Stimulated activated CD4-positive, alpha-beta T cell treated with anti-CD3 and anti-CD28 coated beads, Interleukin-2, amount 100 ng/mL, for 4 hours (primary cell): ENCODE measurements at places on chromosomes 11 and 22.

- no peak for DNase-seq
These were observed 161.1 kb upstream of the ANO5 start for GRCh38 chr11:22031791-22032190.

DNA sequence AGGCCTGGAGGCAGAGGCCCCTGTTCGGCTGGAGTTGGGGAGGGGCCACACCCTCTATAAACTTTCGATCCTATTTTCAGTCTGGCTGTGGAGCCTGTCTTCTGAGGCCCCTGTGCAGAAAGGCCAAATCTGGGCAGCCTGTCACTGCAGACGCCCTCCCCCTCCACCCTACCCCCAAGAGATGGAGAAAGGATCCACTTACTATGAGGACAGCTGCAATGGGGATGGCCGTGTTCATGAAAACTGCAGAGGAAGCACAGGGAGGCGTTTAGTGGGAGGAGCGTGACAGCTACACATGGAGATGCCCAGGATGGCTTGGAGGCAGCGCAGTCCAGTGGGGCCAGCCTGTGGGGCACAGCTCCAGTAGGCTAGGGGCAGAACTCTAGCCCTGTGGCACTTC lies 43.5 kb upstream of the KCNJ11 start:
- no peak for DNase-seq

- DNase-seq = peak; percentile 60
These were observed 38.2 kb upstream of the WEE1 start for GRCh38 chr11:9535189-9535781.

- no peak for DNase-seq
These were observed 23.8 kb downstream of the SHISAL1 start for GRCh38 chr22:44288913-44289312.

GRCh38 chr11:24514219-24514594 lies 17.4 kb downstream of the LUZP2 start:
- DNase-seq = no peak

DNA sequence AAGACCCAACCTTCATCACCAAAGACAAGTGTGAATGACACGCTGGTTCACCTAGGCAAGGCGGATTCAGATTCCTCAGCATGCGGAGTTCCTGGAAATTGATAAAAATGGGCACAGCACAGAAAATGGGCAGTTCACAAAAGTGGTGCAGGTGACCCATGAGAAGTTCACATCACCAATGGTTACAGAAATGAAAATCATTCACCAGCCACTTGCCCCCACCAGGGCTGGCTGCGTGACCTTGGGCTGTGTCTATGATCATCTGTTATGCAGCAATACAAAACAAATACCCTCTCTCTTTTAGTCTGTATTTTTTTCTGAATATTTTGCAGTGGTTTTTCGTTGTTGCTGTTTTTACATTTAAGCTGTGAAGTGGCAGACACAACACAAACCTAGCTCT lies 415.9 kb downstream of the TBC1D22A start:
- DNase-seq = no peak

DNA sequence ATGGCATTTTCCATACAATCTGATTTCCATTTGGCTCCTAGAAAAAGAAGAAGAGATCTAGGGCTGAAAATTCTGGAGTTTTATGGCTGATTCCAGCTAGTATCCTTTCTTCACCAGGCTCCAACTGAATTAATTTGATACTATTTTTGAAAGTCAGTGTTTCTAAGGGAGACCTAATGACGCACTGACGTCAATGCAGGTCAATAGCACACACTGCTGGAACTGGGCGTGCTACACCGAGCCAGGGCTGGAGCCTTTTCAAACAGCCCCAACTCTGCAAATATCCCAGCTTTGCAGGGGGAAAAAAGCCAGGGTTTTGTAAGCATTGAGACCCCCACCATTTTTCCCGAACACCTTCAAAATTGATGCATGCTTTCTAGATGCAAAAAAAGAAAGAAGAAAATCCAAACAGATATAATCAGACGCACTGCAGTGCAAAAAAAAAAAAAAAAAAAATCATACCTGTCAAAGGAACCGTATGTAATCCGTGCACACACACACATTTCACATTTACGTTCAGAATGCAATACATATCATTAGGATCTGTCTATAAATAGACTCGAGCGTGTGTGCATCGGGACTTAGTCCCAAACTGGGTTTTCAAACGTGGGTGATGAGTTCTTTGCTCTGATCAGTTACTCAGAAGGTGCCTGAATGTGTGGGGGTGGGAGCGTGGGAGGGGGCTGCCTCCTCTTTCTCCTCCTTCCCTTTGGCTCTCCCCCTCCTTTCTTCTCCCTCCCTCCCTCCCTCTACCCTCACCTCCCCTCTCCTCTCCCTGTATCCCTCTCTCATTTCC lies 124.5 kb upstream of the HSD17B12 start:
- no peak for DNase-seq

DNA sequence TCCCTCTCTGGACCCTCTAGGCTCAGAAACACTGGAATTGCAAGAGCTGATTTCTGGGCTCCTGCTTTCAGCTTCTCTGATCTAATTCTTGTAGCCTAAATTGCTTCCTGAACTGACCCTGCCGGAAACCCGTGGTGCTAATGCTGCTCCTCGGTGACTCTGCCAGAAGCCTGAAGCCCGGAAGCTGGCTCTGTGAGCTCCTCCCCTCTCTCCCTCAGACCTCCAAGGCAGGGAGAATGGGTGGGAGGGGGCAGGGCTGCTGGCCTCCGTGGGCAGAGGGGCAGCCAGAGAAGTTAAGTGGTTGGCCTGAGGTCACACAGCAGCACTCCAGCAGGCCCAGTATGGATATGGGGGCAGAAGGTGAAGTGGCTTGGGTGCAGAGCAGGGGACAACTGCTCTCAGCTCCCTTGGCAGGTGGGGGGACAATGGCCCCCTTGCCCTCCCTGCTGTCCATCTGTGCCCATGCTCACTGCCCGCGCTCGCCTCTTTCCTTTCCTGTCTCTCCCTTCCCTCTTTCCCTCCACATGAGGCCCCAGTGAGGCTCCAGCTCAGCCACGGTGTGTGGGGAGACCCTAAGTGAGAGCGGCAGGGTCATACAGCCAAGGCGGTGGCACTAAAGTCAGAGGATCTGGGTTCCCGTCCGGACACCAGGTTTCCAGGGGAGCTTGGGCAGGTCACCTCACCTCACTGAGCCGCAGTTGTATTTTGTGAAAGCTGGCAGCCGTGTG lies 16.2 kb downstream of the CAPN5 start:
- no peak for DNase-seq

- no peak for DNase-seq
These were observed 44.6 kb downstream of the RBX1 start for GRCh38 chr22:40995821-40996220.

DNA sequence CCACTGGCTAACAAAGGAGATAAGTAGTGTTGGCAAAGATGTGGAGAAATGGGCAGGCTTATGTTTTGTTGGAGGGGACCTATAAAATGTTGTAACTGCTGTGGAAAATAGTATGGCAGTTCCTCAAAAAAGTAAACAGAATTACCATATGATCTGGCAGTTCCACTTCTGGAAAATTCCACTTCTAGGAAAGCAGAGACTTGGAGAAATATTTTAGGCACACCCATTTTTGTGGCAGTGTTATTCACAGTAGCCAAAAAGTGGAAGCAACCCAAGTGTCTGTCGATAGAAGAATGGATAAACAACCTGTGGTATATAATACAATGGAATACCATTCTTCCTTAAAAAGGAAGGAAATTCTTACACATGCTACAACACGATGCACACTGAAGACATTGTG lies 57.0 kb upstream of the ADORA2A start:
- DNase-seq = no peak

GRCh38 chr11:114258696-114259095 lies 37.5 kb upstream of the NNMT start:
- DNase-seq = no peak

- DNase-seq = no peak
These were observed 54.7 kb upstream of the CCDC89 start for GRCh38 chr11:85740481-85741400.

- DNase-seq = no peak
These were observed 9.1 kb downstream of the P2RY6 start for GRCh38 chr11:73281201-73281741.

- DNase-seq = no peak
These were observed 7.3 kb downstream of the DDI1 start for GRCh38 chr11:104043678-104044239.

DNA sequence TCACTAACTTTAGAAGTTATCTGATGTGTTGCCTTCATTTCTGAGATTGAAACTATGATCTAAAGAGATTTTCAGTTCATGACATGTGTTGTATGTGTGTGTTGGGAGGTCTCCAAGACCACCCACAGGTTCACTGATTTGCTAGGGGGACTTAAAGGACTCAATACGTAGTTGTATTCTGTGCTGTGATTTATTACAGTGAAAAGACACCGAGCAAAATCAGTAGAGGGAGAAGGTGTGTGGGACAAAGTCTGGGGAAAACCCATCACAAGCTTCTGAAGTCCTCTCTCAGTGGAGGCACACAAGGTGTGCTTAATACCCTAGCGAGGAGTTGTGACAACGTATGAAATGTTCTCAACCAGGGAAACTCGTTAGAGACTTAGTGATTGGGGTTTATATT lies 35.6 kb downstream of the RNF169 start:
- DNase-seq = no peak

GRCh38 chr22:29750029-29750428 lies 16.8 kb downstream of the ZMAT5 start:
- DNase-seq = no peak

GRCh38 chr22:49965091-49966040 lies 4.8 kb downstream of the PIM3 start:
- DNase-seq = no peak
